ENCODE measurements at places on chromosomes 5 and 9.

DNA sequence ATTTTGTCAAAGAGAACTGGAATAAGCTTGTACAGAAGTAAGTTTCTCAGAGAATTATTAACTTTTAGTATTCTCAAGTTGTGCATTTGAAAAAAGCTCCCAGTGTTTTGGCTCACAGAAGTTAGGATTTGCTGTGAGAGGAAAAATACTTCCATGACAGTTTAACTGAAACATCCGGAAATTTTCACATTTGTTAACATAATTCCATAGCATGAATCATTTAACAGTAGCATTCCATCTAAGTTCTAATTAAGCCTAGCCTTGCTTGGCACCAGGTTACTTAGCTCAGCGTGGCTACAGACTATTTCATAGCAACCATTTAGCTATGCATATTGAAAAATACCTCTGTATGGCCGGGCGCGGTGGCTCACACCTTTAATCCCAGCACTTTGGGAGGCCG lies 90.8 kb downstream of the LNPEP start:
- DNase-seq: no peak

GRCh38 chr5:134026521-134027287 lies 21.9 kb upstream of the VDAC1 start:
- peak; percentile 51 for DNase-seq

- DNase-seq: no peak
Measured at GRCh38 chr9:137021979-137022661, 5.9 kb downstream of the ABCA2 start.

GRCh38 chr9:114677418-114677817 lies 4.6 kb downstream of the TEX48 start:
- DNase-seq: peak; percentile 60

DNA sequence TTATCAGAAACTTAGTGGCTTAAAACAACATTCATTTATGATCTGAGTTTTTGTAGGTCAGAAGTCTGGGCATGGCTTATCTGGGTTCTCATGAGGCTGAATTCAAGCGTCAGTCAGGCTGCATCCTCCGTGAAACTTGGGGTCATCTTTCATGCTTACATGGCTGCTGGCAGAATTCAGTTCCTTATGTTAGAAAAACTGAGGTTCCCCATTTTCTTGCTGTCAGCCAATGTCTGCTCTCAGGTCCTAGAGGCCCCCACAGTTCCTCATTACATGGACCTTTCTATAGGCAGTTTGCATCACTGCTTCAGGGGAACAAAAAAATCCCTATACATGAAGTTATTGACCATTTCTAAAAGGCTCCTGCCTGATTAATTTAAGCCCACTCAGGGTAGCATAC lies 83.8 kb upstream of the NMUR2 start:
- DNase-seq: no peak

DNA sequence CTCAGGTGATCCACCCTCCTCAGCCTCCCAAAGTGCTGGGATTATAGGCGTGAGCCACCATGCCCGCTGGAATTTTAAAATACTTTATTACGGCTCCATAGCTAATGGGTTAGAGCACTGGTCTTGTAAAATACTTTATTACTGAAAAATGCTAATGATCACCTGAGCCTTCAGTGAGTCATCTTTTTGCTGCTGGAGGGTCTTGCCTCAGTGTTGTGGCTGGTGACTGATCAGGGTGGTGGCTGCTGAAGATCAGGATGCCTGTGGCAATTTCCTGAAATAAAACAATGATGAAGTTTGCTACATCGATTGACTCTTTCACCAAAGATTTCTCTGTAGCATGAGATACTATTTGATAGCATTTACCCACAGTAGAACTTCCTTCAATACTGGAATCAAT lies 26.0 kb upstream of the GNE start:
- DNase-seq: no peak

DNA sequence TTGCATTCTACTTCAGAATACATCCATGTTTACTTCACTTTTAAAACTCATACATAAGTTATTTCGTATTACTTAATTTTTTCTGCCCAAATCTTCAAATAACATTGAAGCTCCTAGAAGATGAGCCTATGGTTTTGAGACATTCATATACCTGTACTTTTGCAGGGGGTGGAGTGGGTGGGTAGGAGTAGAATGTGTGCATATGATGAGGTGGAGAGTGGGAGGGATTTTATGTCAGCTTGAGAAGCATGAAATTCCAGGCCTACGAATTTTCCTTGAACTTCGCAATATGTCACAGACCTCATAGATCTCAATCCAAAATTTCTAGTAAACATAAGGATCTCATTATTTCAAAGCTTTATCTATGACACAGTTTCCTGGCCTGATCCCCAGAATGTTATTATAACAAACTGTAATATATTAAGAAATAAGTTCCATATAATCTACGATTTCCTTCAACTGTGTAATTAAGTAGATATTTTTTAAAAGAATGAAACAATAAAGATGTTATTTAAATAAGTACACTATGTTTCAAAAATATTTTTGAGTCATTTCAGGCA lies 19.7 kb upstream of the MOB3B start:
- no peak for DNase-seq

GRCh38 chr5:123571927-123572326 lies 60.0 kb downstream of the CSNK1G3 start:
- DNase-seq: no peak

GRCh38 chr5:125372694-125373631 lies 626.5 kb upstream of the ZNF608 start:
- DNase-seq: no peak

- no peak for DNase-seq
Measured at GRCh38 chr9:123678878-123679329, 251.0 kb downstream of the DENND1A start.

- no peak for DNase-seq
Measured at GRCh38 chr5:135594416-135594960, 15.7 kb upstream of the CXCL14 start.

GRCh38 chr9:131238402-131239021 lies 37.8 kb downstream of the FAM78A start:
- no peak for DNase-seq

GRCh38 chr9:37787059-37787458 lies 2.2 kb upstream of the EXOSC3 start:
- no peak for DNase-seq

GRCh38 chr5:14017904-14018303 lies 73.4 kb upstream of the DNAH5 start:
- no peak for DNase-seq

- no peak for DNase-seq
Measured at GRCh38 chr9:134681061-134681661, 39.6 kb downstream of the COL5A1 start.

DNA sequence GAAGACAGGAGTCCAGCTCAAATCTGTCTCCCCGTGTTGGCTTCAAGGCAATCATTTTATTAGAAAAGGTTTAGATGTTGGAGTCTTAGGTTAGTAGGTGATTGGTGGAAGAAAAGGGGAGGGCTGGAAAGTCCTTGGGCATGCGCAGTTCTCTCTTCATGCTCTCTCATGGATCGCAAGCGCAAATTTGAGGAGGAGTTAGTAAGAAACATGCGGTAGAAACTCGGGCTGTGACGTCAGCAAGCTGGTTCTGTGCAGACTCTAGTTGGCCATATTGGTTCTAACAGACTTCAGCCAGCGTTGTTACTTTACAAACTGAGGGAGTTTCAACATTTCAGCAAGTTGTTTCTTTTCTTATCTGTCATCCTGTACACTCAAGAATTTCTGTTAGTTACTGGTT lies 392.2 kb downstream of the CDK5RAP2 start:
- no peak for DNase-seq

GRCh38 chr5:16271851-16272250 lies 92.3 kb upstream of the MARCHF11 start:
- no peak for DNase-seq

DNA sequence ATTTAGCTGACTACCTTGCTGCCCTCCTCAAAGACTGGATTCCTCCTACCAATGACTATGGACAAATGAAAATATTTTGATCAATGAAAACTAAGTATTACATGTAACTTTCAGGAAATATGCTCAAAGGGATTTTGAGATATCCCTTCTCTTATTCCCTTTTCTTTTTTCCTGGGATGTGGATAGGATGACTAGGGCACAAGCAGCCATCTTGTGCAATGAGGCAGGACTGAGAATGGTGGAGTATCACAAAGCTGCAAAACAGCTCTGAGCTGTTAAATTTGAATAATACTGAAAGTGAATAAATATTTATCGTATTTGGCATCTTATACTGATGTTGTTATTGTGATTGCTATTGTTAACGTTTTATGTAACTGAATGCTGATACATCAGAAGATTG lies 333.1 kb upstream of the NUDT12 start:
- DNase-seq: no peak

DNA sequence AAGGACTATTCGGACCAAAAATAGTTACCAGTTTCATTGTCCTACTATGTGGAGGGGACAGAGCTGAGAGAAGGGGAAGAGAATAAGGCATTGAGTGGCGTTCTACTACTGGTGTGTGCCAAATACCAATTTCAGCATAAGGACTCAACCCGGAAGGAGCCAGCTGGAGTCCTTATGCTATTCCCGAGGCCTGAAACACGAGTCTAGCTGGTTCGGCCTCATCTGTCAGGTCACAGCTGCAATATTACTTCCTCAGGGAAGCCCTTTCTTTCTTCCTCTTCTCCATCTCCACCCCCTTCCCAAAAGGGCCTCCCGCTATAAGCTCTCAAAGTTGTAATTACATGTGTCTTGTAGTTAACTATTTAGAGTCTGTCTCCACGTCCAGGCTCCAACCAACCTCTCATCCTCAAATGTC lies 20.5 kb upstream of the FER start:
- DNase-seq: no peak

- no peak for DNase-seq
Measured at GRCh38 chr9:91417602-91418214, 5.9 kb downstream of the NFIL3 start.

DNA sequence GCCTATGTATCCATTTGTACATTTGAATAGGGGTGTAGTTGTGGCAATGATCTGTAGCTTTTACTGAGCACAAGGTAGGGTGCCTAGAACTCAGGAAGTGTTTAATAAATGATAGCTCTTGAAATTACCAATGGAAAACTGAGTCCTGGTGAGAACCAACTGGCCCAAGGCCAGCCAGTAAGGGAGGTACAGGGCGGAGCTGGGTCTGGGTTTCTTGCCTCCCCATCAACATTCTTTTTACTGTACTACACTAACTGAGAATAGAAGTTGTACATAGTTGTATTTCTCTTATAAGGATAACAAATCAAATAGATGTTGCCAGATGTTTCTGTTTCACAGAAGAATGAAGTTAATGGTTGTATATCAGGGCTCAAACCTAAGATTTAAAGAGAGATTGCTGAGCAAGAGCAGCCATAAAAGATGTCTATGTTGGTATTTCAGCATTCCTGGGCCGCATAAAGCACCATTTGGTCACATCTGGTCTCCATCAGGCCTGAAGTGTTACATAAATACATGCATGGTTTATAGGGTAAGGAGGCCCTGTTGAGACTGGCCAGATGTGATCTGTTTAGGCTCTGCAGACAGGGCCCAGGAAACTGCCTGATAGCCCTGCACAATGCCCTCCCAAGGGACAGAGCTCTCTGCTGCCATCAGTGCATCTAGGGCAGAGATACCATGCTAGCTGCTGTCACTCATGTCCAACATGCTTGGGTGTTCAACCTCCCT lies 210.5 kb downstream of the NXNL2 start:
- DNase-seq: no peak

GRCh38 chr5:71456362-71456743 lies 902 bp downstream of the BDP1 start:
- DNase-seq: no peak

DNA sequence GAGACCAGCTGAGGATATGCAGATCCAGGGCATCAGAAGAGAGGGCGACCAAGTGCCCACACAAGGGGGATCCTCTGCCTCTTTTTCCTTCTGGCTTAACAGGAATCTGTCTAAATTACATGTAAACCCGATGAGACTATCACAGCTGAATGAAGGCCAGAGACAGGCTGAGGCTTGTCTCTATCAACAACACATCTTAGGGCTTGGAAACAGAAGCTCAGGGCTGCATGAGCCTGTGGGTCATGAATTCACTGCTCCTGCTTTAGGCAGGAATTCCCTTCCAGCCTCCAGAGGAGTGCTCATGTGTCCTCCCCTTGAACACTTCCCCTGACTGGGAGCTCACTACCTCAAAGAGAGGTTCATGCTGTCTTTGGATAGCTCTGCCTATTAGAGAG lies 106.1 kb upstream of the PHYKPL start:
- DNase-seq: peak; percentile 15

DNA sequence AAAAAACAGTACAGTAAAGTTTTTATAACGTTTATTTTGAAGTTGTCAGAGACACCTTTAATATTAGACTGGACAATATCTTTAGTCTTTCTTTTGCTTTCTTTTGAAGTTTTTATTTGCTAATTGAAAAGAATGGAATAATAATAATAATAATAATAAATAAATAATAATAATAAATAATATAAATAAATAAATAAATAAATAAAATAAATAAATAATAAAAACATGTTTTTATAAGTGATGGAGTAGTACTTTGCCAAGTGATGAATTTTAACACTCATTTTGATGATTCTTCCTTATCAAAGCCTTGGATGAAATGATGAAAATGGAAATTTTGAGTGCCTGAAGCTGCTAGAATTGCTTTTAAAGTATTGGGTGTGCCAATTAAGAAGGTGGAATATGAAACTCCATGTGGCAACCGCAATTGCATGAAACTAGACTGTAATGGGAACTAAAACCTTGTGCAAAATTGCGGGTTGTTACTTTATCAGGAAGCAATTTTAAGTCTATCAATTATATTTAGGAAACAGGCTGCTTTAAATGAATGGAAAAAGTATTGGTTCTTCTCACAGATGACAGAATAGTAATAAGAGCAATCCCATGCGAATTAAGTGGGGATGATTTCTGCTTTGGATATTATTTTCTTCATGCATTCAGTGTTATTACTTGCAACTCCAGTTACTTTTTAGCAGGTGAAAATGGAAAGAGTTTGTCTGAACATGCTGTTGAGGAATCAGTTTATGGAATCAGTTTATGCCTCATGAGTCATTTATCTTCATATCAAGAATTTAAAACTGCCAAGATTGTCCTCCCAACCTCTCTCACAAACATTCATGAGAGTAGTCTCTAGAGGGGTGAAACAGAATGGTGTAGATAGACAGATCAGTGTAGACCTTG lies 4.6 kb downstream of the ANXA1 start:
- no peak for DNase-seq

- DNase-seq: no peak
Measured at GRCh38 chr5:147619281-147619878, 109.5 kb upstream of the DPYSL3 start.

Measured in NCI-H2171 (cell line).